Tongue (tissue), 3 donors: ENCODE measurements at places on chromosomes 7 and 10. TPM values are rescaled to one million over a fixed set of nuclear protein-coding genes. Genes with fewer than 3 reads are reported as not detected.

Gene CPA1
- 2.9 TPM for total RNA-seq

Gene WNT16
- total RNA-seq: 2.8 TPM

Gene CDC14C
- total RNA-seq: not detected

Gene PON3
- total RNA-seq: 7.2 TPM

DNA sequence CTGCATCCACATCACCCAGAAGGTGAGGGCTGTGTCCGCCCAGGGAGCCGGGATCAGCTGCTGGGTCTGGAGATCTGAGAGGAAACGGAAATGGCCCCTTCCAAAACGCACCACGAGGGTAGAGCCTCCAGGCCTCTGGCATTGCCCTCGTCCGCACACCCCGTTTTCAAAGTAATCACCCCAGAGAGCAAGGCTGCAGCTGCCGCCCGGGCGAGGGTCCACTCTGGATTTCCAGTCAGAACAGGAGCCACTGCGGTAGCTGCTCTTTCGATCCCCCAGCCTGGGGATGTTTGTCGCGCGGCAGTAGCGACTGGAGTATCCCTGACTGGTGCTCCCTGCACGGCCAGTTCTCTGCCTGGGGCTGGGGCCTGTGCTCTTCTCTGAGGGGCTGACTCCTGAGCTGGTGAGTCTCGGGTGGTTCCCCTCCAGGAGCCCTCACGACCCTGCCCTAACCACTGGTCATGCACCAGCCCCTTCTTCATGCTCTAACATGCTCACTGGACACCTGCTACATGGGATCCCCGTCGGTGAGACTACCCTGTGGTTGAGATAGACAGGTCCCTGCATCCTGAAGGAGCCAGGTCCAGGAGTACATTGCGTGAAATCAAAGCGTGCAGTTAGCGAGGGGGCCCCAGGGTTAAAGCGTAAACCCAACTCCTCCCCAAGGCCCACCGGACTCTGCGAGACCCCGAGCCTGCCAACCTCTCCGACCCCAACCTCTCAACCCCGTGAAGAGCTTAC is 99.2 kb downstream of the FOXL3 start:
- no peak for DNase-seq

GRCh38 chr7:69659983-69660382 is 61.7 kb downstream of the AUTS2 start:
- DNase-seq: no peak

GRCh38 chr10:97791824-97792721 is 20.3 kb upstream of the SFRP5 start:
- peak; percentile 77 for DNase-seq

GRCh38 chr10:127148066-127148932 is 48.1 kb downstream of the INSYN2A start:
- no peak for DNase-seq

- no peak for DNase-seq
Observed at GRCh38 chr10:98916526-98917125, 319.0 kb downstream of the HPSE2 start.

DNA sequence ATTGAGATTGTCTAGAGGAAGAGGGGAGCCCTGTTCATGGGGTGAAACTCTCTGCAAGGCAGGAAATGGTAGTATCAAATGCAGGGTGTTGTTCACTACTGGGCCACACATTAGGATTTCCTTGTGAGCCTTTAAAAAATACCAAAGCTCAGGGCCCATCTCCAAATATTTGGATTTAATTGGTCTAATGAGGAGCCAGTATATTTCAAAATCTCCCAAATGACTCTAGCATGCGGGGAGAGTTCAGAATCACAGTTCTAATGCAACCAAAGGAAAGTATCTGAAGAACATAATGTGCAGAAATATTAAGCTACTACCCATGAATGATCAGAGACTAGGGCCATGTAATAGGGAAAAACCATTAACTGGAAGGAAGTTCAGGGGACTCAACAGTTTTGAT is 27.3 kb downstream of the JCAD start:
- DNase-seq: no peak

DNA sequence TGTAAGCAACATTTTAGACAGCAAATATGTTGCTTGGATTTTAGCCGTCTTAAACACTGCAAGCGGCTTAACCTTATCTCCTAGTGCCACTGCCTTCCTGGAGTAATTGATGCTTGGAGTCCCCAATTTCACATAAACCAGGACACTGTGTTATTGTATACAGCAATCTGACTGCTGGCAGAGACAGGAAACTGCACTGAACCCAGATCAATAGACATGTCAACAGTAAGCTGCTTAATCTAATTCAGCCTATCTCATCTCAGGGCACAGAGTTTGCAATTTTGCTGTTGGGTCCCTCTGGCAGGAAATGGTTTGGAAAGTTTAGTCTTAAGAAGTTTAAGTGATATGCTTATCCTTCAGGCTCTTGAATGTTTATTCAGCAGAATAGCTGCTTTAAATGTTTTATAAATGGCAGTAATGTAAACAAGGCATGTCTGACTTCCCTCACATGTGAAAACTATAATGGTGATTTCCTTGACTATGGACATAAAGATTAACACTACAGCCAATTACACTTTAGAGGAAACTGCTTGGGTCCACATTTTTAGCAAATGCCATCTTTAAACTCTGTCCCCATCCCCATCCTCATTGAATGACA is 598.6 kb downstream of the PARD3 start:
- DNase-seq: no peak

- no peak for DNase-seq
Observed at GRCh38 chr10:103038570-103038969, 120.5 kb downstream of the CNNM2 start.
